Lower leg skin (tissue), 4 donors: ENCODE measurements at places on chromosomes 7 and 10. TPM values are rescaled to one million over a fixed set of nuclear protein-coding genes. Genes with fewer than 3 reads are reported as not detected.
A peak's percentile ranks its signal among the peaks of the same experiment; 100 is the strongest.

Gene ZMYND11
- total RNA-seq, result 50.8 TPM

Gene CFAP69
- 3.7 TPM for total RNA-seq

DNA sequence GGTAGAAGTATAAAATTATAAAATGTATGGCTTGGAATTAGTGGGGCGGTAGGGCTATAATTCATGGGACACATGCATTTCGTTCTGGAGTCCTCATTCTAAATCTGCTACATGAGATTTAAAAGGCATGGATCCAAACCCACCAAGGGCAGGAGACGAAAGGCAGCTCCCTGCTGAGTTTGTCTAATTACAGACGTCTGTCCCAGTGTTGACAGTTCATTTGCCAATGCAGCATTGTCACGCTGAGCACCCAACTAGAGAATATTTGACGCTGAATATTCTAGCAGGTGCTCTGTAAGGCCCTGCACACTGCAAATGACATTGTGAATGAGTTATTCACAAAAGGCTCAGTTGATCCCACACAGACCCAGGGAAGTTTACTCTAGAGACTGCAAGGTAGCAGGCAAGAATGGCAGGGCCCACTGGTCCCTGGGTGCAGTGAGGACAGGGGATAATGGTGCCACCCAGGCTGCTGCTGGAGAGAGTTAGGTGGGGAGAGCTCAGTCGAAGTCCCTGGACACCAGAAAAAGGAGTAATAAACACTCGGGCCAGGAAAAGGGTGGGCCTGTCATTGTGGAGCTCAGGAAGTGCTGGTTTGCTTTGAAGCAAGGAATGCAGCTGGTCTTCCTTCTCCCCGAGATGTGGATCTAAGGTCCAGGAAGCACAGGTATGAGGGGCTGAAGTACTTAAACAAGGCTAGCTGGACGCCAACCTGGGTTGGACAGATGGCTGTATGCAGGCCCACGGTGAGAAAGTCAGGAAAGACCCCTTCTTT lies 75.0 kb upstream of the JCAD start:
- DNase-seq, result peak; percentile 59

Gene SFTPA2
- not detected for total RNA-seq

DNA sequence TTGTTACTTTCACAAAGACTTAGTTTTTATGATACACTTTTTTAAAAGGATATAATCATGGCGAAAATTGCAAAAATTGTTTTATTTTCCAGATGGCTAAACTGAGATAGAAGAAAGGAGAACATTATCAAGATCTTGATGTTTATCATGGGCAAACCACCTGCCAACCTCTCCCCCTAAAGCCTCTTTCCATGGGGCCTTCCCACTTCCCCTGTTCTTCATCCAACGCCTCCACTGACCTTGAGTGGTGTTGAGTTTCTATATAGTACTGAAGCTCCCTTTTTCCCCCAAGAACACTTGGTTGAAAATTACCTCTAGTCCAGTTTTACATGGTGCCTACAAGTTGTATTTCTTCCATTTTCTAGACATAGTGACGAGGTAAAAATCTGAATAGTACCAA lies 5.0 kb downstream of the CREB3L2 start:
- DNase-seq, result no peak

GRCh38 chr7:3670898-3671297 lies 369.8 kb downstream of the SDK1 start:
- DNase-seq, result no peak

GRCh38 chr10:21130108-21130507 lies 233.0 kb upstream of the NEBL start:
- DNase-seq, result no peak

Gene TACC2
- total RNA-seq, result 400 TPM

DNA sequence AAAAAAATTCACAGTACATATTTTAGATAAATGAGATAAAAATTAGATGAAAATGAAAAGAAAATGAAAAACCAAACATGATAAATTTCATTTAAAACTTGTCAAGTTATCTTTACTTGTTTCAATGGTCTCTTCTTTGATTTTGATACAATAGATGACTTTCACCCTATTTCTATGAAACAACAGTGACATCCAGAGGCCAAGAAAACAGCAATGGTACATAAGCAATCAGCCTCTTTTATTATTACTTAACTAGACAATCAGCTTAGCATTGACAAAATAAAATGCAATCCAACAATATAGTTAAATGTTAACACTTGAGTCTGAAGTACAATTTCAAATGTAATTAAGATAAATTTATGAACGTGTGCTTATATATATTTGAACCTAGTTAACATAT lies 74.8 kb upstream of the GPR37 start:
- DNase-seq, result no peak

Gene THSD7A
- 0.30 TPM for total RNA-seq

DNA sequence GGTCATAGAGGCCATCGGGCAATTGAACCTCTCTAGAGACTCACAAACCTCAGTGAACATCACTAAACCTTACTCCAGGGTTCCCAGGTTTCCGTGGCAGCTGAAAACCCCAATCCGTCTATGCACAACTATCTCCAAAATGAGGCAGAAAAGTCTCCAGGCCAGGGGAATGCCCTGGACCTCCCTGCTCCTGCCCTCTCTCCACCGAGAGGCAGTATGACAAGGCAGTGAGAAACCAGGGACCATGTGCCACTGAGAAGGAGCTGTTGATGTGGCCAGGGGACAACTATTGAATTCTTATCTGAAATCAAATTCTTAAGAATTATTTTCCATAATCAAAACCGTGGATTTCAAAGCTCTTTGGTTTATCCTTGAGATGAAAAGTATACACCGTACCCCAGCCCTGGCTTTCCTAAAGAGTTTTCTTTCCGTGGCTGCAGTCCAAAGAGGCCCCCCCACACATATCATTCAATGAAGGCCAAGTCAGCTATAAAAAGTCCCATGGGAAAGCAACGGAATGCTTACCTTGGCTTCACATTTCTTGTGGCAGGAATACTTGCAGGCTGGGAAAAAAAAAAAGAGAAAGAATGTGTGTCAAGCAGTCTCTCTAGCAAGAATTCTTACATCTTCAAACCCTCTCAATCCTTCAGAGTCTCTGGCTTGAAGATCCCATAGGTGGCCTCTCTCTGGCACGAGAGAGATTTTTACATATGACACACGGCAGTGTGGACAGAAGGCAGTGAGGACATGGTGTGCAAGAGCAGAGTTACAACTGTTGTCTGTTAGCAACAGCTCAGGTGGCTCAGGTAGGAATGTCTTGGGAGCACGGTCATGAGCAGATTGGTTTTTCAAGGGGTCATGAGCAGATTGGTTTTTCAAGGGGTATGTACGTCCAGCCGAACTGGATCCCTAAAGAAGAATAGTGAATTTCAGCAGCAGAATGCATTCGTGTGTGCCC lies 75.2 kb downstream of the TNS3 start:
- no peak for DNase-seq

GRCh38 chr10:46527241-46527811 lies 29.1 kb downstream of the GPRIN2 start:
- peak; percentile 87 for DNase-seq

- DNase-seq, result peak; percentile 92
Observed at GRCh38 chr10:124703778-124704427, 40.3 kb downstream of the FAM53B start.

- DNase-seq, result no peak
Observed at GRCh38 chr10:23481363-23481961, 42.6 kb downstream of the OTUD1 start.

DNA sequence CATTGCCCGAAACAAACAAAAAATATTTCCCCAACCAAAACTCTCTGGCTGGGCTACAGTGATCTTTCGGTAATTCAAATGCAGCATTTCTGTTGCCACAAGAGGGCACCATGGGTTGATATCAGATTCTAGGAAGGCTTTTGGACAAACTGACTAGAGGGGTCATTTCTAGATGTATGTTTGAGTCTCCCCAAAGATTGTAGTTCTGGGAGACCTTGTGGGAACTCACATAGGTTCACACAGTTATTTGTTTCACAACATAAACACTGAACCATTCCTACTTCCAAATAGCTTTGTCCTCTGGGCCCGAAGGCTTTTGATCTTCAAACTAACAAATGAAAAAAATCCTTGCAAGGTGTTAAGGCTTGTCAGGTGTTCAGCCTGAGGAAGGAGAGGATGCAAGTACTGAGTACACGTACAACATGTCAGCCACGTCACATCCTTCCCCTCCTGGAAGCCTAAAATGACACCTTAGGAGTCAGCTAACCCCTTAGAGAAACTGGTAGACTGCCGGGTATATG lies 37.0 kb upstream of the IL15RA start:
- peak; percentile 62 for DNase-seq

Gene FOXP2
- total RNA-seq, result 23.6 TPM

DNA sequence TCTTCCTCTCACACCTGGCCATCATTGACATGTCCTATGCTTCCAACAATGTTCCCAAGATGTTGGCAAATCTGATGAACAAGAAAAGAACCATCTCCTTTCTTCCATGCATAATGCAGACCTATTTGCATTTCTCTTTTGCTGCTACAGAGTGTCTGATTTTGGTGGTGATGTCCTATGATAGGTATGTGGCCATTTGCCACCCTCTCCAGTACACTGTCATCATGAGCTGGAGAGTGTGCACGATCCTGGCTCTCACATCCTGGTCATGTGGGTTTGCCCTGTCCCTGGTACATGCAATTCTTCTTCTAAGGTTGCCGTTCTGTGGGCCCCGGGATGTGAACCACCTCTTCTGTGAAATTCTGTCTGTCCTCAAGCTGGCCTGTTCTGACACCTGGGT lies 19.2 kb downstream of the OR2A14 start:
- no peak for DNase-seq

DNA sequence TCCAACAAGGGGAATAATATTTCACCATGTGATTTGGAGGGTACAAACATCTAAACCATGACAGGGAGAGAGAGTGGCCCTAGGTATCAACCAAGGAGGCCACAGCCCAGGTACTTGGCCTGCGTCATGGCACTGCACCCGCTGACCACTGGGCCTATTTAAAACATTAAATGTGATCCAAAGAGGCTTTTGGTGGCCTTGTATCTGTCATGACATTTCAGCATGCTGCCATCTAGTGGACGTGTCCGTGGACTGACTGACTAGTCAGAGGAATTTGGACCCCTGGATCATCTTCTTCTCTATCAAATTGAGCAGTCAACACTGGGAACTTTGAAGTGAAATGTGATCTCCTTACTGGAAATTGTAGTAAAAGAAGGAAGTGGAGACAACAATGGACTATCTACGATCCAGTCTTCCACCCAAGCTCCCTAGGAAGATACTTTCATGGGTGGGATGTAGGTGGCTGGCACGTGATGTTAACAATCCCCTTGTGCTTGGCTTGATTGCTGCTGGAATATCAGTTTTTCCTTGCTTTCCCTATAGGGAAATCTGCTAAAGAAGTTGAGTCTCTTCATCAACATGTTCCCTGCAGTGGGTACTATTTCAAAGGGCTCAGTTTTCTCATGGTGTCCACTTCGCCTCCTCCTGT lies 24.6 kb upstream of the ITGA8 start:
- no peak for DNase-seq

Gene NME8
- total RNA-seq, result not detected

GRCh38 chr7:155449869-155450557 lies 7.9 kb upstream of the EN2 start:
- DNase-seq, result no peak

GRCh38 chr7:74656441-74656836 lies 1.1 kb upstream of the GTF2I start:
- DNase-seq, result no peak

DNA sequence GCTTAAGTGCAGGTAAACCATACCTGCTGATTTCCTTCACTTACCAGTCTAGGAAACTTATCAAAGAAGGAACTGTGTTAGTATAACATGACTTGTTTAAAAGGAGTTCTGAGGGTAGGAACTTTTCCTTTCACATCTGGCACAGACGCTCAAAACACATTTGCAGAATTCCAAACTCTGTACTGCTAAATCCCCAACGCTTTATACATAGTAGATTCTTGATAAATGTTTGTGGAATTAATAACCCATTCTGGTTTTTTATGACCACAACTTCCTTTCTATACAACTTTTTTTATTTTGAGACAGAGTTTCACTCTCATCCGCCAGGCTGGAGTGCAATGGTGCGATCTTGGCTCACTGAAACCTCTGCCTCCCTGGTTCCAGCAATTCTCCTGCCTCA lies 7.7 kb upstream of the TRUB1 start:
- no peak for DNase-seq

- no peak for DNase-seq
Observed at GRCh38 chr7:2258661-2259365, 16.8 kb downstream of the NUDT1 start.

Gene TRPV5
- total RNA-seq, result not detected
